ENCODE measurements at places on chromosomes 6 and 20. TPM values are rescaled to one million over a fixed set of nuclear protein-coding genes. Genes with fewer than 3 reads are reported as not detected.

The TGM3 gene
- not detected for total RNA-seq

The SYCP2L gene
- 0.95 TPM for total RNA-seq

The DEFB132 gene
- total RNA-seq: not detected

DNA sequence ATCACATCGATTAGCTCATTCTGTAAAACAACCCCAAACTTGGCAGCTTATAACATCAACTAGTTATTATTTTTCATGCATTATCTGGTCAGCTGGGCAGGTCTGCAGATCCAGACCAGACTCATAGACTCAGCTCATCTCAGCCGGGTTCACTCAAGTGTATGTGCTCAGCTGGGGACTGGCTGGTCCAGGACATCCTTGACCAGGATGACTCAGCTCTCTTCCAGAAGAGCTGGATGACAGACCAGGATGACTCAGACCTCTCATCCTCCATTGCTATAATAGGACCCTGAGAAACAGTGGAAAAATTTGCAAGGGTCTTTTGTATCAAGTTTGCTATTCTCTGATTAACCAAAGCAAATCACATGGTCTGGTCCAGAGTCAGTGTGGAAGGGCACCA is 312.5 kb upstream of the PLCB4 start:
- no peak for DNase-seq

DNA sequence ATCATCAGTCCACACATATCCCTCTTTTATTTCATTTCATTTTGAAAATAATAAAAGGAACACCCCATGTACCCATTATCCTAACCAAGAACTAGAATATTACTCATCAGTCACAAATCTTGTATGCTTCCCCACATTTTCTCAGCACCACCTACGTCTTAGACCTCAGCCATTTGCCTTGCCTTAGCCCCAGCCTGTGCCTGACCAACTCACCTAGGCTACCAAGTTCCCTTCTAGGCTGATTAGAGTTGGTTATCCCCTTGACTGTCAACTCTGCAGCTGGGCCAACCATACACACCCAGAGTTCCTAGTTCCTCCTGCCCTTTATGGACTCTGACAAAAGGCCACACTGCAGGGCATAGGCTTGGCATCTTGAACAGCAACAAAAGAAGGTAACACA is 33.4 kb upstream of the IPCEF1 start:
- DNase-seq: no peak

DNA sequence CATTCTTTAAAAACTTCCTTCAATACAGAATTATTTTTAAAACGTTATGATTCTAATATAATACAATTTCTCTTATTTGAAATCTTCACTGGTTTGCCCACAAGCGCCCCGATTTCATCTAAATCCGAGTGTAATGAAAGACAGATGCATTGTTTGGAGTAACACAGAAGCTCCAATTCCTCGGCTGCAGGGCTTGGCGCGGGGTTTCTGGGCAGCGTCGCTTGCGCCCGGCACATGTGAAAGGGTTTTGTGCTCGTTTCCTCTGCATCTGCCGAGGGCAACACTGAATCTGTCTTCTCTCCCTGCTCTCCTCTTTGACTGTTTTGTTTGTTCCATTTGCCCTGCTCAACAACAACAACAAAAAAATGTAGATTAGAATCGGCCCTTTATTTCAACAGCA is 248.6 kb upstream of the QKI start:
- no peak for DNase-seq
